ENCODE measurements at places on chromosomes 7 and 10. TPM values are rescaled to one million over a fixed set of nuclear protein-coding genes. Genes with fewer than 3 reads are reported as not detected.

The FAM107B gene
- 4.8 TPM for total RNA-seq

The TRIM50 gene
- total RNA-seq: not detected

The PTPRN2 gene
- total RNA-seq: 2.5 TPM

The CXCL12 gene
- total RNA-seq: 54.1 TPM

The TACC2 gene
- total RNA-seq: 9.2 TPM

The PCDH15 gene
- total RNA-seq: 0.08 TPM

The NT5C3A gene
- total RNA-seq: 26.8 TPM

The PTCD1 gene
- total RNA-seq: 1.3 TPM

The HKDC1 gene
- 0.16 TPM for total RNA-seq

The PDIA4 gene
- 123 TPM for total RNA-seq

The ATG9B gene
- total RNA-seq: 0.98 TPM

DNA sequence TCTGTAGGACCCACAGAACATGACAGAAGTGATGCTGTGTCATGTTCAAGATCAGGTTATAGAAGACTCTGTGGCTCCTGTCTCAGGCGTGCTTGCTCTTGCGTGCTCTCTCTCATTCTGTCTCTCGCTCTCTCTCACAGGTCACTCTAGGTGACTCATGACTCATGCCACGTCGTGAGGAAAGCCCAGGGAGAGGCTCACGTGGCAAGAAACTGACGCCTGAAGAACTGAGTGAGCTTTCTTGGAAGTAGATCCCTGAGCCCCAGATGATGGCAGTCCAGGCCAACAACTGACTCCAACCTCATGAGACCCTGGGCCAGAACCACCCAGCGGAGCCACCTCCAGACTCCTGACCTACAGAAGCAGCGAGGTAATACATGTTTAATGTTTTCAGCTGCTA, 103.3 kb downstream of the DNMBP start:
- peak; percentile 97 for DNase-seq

GRCh38 chr10:11677480-11677879, 64.7 kb upstream of the ECHDC3 start:
- DNase-seq: no peak

DNA sequence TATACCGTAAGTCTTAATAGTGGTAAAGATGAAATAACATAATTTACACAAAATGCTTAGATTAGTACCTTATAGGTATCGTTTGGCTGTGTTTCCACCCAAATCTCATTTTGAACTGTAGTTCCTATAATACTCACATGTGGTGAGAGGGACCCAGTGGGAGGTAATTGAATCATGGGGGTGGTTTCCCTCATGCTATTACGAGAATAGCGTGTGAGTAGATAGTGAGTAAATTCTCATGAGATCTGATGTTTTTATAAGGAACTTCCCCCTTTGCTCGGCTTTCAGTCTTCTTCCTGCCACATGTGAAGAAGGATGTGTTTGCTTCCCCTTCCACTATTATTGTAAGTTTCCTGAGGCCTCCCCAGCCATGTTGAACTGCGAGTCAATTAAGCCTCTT, 426.3 kb upstream of the POT1 start:
- peak; percentile 45 for DNase-seq

- peak; percentile 68 for DNase-seq
Measured at GRCh38 chr10:7767209-7767608, 20.6 kb downstream of the KIN start.

GRCh38 chr10:19891429-19891828, 75.2 kb downstream of the PLXDC2 start:
- DNase-seq: no peak

DNA sequence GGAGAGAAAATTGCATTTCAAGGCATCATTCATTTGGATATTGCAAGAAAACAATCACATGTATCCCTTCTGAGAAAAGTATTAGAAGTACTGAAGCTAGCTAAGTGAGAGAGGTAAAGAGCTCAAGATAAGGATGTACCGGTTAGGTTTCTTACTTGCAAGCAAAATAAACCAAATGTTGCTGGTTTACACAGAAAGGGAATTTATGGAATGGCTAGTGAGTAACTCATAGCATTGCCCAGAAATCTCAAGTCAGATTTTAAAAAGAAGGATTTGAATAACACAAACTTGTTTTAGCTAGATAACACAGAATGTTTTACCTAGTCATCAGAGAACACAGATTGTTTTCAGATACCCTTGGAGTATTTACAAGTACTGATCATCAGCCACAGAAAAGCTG, 30.6 kb downstream of the KLHL7 start:
- peak; percentile 19 for DNase-seq

DNA sequence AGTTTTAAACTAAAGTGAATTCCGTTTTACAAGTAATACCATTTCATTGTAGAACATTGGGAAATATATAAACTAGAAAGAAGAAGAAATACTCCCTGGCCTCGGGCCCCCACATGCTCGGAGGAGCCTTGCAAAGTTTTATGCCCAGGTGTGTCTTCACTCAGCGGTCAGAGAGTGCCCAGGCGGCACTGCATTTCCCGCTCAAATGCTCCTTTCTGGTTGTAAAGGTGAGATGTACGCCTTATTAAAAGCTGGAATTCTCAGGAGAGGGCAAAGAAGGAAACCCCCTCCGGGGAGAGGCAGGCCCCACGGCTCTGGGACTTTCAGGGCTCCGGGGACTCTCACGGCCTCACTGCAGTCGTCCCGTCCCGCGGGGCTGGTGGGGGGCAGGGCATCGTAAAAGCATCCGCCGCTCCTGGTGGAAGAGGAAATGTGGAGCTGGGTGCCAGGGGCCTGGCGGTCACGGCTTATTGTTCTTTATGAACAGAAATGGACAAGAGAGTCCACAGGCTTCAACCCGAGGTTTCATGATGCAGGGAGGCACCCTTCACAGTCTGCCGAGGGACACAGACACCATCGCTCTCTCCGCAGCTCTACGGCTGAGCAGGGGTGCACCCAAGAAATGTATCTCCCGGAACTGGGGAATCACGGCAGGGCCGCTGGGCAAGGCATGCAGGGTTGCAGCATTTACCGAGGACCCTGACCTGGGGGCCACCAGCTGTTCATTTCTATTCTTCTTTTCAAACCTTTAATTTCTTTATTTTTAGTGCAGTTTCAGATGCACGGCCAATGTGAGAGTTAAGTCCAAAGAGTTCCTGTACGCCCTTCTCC, 47.7 kb upstream of the INPP5A start:
- no peak for DNase-seq

- peak; percentile 88 for DNase-seq
Measured at GRCh38 chr10:103238506-103239252, 7.0 kb upstream of the RPEL1 start.

- DNase-seq: peak; percentile 84
Measured at GRCh38 chr10:103416436-103417147, 20.2 kb downstream of the PDCD11 start.

DNA sequence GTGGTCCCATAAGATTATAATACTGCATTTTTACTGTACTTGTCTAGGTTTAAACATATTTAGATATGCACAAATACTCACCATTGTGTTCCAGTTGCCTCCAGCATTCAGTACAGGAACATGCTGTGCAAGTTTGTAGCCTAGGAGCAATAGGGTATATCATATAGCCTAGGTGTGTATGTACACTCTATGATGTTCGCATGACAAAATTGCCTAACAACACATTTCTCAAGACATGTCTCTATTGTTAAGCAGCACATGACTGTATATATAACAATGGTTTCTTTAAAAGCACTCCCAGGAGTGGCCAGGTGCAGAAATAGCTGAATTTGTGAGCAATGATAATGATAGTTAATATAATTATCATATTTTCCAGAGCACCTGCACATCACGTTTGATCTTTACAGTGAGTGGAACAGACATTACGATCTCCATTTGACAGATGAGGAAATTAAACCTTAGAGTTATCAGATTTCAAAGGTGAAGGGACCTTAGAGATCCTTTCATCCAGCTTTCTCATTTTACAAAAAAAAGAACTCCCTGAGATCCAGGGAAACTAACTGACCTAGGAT, 99.2 kb upstream of the PDCD4 start:
- DNase-seq: no peak

- DNase-seq: peak; percentile 17
Measured at GRCh38 chr10:63603709-63604445, 82.7 kb downstream of the REEP3 start.

- DNase-seq: no peak
Measured at GRCh38 chr7:34236839-34237492, 331.6 kb downstream of the BMPER start.

GRCh38 chr7:68893411-68893810, 704.9 kb upstream of the AUTS2 start:
- no peak for DNase-seq

DNA sequence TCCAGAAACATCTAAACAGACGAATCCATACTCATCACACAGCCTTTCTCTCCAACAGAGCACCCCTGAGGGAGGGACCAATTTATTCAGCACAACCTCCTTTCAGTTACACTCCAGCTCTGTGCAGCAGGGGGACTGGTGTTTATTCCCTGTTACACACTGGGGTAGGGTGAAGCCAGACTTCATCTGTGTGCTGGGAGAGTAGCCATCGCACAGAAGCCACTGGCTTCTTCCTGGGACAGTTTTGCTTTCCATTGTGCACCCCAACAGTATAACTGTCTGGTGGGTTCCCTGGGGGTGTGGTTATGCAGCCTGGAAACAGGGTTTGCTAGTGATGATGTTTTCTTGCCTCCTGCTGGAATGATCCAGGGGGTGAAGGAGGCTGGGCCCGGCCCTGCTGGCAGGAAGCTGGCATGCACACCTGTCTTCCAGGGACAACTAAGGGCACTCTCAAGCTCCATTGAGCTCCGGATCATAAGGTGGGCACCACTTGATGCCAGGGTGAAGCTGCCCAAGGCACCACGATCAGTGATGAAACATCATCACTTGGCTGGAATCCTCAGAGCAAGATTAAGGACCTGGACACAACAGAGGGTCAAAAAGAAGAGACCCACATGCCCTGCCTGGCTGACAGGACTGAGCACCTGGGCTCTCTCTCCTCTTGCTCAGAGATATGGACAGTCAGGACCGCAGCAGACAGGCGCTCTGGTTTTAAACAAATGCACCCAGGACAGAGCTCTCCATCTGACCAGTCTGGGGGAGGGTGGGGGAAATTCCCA, 293.2 kb downstream of the GRID1 start:
- no peak for DNase-seq

GRCh38 chr7:51316666-51317581, at the start of gene COBL:
COBL (minus strand) TSS chr7:51316809; CDS start chr7:51316633, 176 bp downstream.
- DNase-seq: no peak

DNA sequence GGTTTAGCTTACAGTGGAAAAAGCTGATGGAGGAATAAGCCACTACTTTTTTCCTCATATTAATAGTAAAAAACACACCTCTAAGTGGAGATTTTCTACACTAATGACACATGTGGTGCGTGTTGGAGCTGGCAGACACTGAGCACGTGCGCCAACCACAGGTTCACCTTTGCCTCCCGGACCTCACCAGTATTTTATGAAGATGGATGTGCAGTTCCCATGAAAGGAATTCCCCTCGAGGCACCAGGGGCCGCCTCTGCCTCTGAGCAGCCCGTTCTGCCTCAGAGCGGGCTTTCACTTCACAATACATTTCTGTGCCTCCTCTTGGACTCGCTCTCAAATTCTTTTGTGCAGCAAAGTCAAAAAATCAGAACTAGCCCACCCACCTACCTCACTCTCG, 477.5 kb upstream of the ADARB2 start:
- no peak for DNase-seq

GRCh38 chr10:49335364-49335972, 36.5 kb downstream of the C10orf71 start:
- DNase-seq: no peak

DNA sequence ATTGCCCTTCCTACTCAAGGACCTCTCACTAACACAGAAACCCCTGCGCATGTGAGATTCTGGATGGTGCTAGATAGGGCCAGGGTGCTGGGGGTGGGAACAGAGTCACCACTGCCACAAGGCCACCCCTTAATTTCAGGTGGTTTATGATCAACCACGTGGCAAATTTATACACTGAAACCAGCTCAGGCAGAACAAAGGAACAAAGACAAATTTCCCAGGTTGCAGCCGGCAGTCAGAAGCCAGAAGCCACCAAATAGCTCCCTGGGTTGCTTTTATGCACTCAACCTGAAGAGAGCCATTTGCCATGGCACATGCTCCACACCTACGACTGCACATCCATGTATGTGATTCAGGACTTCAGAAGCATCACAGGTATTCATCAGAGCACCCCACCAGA, 2.5 kb downstream of the VOPP1 start:
- DNase-seq: no peak

DNA sequence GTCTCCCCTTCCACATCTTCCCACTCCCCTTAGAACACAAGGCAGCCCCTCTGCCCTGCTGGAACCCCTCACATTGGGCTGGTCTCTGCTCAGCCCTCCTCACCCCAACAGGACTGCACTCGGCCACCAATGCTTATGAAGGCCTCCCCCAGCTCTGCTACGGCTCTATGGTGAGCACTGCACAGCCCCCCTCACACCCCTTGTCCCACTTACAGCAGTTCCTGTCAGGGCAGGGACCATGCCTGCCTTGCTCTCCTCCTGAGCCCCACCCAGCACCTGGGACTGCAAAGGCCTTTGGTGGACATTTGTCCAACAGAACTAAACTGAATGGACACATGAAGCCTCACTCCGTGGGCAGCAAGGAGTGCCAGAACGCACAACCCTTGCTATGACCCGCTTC, 171.9 kb downstream of the GRID1 start:
- DNase-seq: no peak
